ENCODE measurements at places on chromosomes 3 and 15.

DNA sequence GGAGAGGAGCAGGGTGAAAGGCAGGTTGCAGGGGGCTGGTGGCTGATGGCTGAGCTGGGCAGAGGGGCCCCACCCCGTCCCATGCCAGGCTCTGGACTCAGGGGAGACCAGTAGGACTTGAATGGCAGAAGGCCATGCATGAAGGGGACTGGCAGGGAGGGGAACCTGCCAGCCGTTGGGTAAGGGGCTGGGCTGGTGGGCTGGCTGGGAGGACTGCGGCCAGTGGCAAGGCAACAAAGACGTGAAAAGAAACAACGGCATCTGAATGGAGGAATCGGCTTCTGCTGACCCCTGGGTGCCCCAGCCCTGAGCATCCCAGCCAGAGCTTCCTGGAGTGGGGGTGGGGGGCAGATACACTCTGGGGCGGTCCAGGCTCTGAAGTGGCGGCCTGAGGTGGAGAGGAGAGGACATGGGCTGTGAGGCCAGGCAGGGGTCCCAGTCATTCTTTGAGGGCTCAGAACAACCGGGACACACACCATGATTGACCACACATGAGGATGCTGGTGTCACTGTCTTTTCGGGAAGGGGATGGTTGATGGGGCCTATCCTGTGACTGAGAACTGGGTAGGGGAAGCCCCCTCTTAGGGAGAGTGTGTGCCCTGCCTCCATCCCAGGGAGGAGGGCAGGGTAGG lies 11.7 kb downstream of the GLYCTK start:
- DNase-seq: no peak

DNA sequence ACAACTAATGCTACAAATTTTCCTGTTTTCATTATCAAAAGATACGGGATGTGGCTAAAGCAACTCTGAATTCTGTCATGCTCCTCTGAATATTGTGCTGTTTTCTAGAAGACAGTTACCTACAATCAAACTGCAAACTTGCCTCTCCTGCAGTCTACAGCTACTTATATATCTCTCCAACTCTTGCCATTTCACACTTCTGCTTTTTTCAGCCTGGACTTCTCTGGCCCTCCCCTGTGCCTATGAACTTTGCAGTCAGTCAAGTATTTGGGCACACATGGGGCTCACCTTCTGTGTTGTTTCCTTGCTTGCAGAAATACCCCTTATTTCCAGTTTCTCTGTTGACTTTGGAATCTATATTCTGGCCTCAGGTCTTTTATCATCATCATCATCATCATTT lies 575.6 kb downstream of the GRM7 start:
- no peak for DNase-seq

DNA sequence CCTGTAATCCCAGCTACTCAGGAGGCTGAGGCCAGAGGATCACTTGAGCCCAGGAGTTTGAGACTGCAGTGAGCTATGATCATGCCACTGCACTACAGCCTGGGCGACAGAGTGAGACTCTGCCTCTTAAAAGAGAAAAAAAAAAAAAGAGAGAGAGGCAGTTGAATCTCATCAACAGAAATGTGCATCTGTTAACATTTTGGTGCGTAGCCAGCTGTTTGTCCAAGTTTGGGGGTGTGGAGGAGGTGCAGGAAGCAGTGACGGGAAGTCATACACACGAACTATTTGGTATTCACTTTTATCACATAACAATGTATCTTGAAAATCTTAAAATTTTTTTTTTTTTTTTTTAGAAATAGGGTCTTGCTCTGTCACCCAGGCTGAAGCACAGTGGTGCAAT lies 18.2 kb upstream of the CEMIP start:
- no peak for DNase-seq

- no peak for DNase-seq
Measured at GRCh38 chr3:172038798-172039435, 461 bp upstream of the FNDC3B start.

DNA sequence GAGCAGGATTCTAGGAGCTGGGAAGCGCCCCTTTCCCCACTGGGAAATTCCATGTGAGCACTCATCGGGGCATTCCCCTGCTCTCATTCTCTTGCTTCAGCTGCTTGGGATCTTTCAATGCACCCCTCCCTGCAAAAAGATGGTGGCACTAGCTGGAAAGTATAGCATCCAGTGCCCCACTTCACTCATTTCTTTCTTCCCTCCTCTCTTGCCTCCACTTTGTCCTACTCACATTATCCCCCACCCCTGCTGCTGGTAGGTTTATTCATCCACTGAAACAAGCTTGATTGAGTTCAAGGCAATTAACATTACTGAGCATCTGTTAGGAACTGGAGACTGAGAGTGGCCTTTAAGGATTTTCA lies 84.8 kb upstream of the LIMD1 start:
- DNase-seq: no peak

GRCh38 chr3:101010296-101010695 lies 17.1 kb upstream of the ABI3BP start:
- no peak for DNase-seq

DNA sequence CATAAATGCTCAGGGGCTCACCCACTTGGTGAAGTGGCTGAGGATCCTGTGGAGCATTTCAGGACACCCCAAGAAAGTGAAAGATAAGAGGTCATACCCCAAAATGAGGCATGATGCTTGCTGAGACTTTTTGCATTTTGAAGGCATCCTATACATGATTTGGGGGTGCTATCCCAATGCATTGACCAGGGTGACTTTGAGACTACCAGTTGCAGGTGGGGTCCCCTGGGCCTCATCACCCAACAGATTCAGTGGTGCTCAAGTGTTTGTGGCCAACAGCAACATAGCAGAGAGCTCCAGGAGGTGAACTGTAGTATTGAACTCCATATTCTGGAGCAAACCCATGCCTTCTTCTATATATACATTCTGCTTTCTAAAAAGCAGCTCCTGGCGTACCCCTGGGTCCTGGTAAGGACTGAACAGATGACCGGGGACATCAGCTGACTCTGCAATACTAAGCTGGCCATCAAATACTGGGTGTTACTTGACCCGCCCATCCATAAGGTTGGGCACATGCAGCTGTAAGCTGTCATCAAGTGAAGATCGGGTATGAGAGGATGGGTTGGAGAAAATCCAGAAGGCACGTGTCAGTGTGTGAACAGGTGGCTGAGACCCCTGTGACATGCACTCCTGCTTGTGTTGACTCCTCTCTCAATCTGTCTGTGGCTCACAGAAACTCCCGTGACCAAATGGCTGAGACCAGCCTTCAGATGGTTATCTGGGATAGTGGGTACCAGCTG lies 143.3 kb downstream of the KLF13 start:
- DNase-seq: no peak

All from NCI-H1417 (cell line).